ENCODE measurements at places on chromosomes 4 and X.
A peak's percentile ranks its signal among the peaks of the same experiment; 100 is the strongest.

GRCh38 chr4:70651864-70652506 lies 14.3 kb downstream of the JCHAIN start:
- no peak for DNase-seq

GRCh38 chr4:109005523-109005922 lies 242.7 kb upstream of the ETNPPL start:
- no peak for DNase-seq

GRCh38 chr4:165378745-165379677 lies at the start of gene CPE:
TSS of gene CPE (plus strand) at chr4:165379008. CDS start at chr4:165379222, 214 bp downstream.
- peak; percentile 75 for DNase-seq

DNA sequence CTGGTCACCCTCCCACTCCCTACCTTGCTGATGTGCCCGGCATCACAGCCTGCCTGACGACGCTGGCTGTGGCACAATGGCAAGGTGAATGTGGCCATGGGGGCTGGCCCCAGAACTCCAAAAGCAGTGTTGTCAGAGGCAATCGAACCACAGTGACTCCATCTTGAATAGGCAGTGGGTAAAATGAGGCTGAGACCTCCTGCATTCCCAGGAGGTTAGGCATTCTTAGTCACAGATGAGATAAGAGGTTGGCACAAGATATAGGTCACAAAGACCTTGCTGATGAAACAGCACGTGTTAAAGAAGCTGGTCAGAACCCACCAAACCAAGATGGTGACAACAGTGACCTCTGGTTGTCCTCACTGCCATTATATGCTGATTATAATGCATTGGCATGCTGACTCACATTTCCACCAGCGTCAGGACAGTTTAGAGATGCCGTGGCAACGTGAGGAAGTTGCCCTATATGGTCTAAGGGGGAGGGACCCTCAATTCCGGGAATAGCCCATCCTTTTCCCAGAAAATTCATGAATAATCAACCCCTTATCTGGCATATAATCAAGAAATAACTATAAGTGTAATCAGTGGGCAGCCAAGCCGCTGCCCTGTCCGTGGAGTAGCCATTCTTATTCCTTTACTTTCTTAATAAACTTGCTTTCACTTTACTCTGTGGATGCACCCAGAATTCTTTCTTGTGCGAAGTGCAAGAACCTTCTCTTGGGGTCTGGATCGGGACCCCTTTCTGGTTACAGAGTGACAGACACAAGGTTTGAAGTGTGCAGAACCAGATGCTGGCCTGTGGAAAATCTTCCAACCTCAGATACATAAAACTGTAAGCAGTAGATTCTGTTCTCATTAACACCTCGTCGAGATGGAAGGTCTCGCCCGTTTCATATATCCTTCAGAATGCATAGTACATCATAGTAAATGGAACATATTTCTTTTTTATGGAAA lies 26.8 kb upstream of the CLDN24 start:
- DNase-seq, result peak; percentile 61

DNA sequence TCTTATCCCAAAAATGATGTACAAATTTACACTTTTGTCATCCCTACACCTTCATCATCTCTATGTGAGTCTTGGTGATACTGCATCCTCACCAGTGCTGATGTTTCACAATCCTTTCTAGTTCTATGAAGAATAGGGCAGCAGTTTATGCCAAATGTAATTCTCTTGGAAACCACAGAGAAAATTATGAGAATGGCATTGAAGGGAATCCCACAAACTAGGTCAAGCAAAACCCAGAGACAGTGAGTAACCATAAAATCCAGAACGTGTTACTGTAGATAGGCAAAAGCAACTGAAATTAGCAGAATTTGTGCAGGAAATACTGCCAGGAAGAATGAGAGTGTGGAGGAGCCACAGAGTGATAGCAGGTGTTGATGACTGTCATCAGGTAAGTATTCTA lies 24.5 kb downstream of the IL15 start:
- DNase-seq, result no peak

DNA sequence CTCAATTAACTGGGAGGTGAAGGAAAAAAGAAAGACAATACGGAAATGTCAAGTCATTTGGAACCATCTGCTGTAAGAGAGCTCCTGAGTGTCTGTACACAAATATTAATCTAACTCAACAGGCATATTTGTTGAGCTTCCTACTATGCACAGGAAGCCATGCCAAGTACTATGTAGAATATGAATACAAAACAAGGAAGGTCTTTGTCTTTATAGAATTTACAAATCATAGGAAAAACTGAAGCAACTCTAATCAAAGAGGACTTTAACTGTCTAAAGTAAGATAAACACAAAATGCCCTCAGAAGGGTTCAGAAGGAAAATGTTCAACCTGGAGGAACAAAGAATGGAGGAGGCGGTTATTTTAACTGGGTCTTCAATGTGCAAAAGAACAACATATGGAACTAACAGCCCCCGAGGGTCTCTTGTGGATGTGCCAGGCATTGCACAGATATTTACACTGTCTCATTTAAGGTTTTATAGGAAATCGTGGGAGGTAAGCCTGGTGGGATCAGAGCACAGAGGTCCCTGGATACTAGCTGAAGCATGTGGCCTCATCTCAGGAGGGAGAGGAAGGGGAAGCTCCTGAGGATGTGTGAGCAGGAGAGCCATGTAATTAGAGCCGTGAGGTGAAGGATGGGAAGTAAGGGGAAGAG lies 5.8 kb downstream of the FAM114A1 start:
- DNase-seq, result no peak

DNA sequence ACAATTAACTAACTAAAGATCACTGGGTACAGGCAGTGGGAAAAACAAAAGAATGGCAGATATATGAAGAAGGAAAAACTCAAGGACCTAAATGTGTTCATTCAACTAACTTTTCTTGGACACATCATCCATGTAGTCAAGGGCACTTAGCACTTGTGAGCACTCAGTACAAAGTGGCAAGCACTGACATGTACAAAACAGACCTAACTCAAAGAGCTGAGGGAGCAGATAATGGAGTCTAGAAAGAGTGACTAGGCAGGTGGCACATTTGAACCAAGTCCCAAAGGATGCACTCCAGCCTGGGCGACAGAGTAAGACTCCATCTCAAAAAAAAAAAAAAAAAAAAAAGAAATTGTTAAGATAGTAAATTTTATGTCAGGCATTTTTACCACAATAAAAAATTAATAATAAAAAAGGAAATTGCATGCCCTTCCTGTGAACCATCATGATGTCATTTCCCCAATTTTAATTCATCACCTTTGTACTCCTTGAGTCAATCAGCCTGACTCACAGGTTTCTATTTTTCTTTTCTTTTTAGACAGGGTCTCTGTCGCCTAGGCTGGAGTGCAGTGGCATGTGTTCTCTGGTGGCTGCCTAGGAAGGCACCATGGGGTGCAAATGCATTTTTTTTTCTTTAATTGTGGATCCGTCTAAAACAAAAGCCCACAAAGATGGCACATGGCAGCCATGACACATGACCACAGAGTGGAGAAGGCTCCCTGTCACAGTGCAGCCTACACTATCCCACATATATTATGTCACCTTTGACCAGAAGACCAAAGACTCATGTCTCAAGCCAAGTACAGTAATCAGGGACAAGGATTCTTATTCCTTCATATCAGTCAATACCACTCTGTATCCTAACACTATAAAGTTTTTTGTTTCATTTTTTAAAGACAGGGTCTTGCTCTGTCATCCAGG lies 91.9 kb downstream of the CHST7 start:
- peak; percentile 18 for DNase-seq

DNA sequence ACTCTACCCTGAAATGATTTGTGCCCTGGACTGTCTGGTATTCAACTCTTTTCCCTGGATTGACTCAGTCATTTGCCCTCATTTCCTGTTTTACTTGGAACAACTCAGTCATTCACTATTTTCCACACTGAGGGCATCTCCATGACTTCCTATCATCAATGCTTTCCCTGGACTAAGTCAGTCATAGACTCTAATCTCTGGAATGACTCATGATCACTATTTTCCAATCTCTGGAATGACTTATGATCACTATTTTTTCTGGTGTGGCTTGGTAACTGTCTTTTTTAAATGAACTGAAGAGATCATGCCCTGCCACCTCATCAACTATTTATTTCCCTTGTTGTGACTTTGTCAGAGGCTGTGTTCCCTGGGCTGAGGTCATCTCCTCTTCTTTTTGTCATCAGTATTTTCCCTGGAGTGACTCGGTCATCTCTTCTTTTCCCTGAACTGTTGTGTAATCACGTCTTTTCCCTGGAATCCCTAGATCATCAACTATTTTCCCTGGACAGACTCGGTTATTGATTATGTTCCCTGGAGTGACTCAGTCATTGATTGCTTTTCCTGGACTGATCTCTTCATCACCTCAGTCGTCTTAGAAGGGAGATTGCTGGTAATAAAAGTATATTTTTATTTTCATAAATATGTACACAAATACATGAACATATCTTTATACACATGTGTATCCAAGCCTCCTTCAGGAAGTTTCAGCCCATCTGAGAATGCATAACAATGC lies 327.1 kb upstream of the VCX start:
- no peak for DNase-seq

DNA sequence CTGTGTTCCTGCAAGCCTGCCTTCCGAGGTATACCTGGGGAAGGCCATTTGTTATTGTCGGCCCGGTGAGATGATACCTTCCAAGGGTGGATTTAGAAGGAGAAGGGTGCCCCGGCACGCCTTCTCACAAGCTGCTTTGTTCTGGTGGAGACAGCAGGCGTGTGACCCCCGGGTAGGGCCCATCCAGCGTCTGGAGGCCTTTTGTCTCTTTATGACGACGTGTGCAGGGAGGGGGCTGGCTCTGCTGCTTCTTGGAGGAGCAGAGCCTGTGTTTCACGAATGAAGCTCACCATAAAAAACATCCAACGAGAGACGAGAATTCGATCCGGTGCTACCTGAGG lies 45.3 kb downstream of the SHOX start:
- DNase-seq, result no peak

GRCh38 chrX:117919755-117920154 lies 196.9 kb downstream of the KLHL13 start:
- DNase-seq, result no peak

DNA sequence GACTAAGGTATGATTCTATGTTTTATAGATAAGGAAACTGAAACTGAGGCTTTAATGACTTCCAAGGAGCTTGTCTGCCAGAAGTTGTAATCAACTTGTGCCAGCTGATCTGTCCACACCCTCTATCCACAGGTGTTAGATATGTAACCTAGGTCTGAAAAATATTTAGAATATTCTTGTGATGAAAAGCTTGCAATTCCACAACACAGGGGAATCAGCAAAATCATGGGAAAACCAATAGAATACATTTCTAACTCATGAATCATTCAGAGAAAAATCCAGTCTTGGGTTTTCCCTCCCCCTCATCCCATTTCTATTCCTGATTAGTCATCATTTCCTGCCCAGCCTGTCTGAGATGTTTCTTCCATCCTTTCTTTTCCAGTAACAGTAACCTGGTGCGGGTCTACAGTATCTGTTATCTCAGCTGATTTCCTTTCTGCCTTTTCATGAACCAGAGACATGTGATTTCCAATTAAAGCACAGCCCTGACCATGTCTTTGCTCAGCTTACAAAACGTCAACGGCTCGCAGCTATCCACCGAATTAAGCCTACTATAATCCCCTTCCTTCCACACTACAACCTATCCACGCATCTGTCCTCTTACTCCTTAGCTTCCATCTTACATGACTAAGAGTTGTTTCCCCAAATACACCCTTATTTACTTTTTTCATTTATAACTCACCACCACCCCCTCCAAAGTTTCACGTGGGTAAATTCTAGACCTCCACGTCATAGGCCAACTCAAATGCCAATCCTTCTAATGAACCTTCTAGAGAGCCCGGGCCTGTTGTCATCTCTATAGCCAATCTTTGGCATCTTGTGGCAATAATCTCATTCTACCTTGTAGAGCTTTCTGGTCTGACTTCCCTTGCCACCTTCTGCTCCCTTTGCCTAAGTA lies 961 bp upstream of the NOCT start:
- peak; percentile 31 for DNase-seq

GRCh38 chr4:105225500-105225899 lies 78.8 kb downstream of the TET2 start:
- DNase-seq, result no peak

DNA sequence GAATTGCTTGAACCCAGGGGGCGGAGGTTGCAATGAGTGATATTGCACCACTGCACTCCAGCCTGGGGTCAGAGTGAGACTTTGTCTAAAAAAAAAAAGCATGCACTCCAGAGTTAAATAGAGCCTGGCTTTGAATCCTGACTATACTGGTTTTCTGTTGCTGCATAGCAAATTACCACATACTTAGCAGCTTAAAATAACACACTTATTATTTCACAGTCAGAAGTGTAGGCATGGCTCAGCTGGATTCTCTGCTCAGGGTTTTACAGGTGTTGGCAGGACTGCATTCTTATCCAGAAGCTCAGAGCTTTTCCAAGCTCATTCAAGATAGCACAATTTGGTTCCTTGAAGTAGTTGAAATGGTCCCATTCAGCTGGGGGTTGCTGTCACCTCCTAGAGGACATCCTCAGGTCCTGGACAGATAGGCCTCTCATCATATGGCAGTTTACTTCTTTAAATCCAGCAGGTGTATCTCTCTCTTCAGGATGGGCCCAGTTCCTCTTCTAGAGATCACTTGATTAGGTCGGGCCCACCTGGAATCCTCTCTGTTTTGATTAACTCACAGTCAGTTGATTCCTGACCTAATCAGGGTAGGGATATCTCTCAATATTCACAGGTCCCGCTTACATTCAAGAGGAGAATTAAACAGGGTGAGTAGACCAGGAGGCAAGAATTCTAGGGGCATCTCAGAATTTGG lies 26.8 kb downstream of the DOCK11 start:
- DNase-seq, result no peak

DNA sequence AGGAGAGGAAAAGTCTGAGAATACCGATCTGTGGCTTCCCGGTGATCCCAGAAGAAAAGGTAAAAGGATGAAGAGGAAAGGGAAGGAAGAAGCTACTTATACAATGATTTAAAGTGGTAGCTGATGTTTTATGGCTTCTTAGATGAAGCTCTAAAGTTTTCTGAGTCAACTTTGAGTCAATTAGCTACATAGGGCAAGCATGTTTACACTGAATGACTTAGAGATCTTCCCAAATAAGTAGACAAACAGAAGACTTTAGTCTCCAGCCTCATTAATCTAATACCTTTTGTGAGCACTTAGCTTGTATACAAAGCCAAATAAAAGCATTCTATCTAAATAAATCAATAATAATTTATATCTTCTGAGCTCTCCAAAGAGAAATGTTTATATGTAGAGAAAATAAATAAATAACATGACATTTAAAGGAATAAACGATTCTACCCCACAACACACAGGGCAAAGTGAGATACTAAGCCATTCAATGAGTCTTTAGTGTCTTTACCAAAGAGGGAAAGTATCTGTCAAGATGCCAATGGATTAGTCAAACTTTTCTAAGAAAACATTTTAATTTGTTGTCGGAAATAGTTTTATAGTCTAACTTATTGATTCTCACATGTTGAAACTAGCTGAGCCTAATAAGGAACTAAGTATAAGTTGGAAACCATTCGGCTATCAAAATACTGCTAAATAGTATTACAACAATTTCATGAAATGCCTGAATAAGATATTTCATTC lies 46.0 kb upstream of the TMEM184C start:
- DNase-seq, result no peak

GRCh38 chr4:118158763-118159375 lies 124.6 kb downstream of the NDST3 start:
- no peak for DNase-seq

GRCh38 chr4:118842055-118842454 lies 6.1 kb upstream of the SEC24D start:
- no peak for DNase-seq

- no peak for DNase-seq
Observed at GRCh38 chr4:119264743-119265142, 52.2 kb downstream of the USP53 start.

GRCh38 chr4:185165605-185166063 lies 22.6 kb downstream of the SLC25A4 start:
- peak; percentile 27 for DNase-seq

Measured in stimulated activated CD4-positive, alpha-beta T cell treated with anti-CD3 and anti-CD28 coated beads, Interleukin-15, amount 100 ng/mL, for 24 hours (primary cell).